ENCODE measurements at places on chromosomes 12 and 14. TPM values are rescaled to one million over a fixed set of nuclear protein-coding genes. Genes with fewer than 3 reads are reported as not detected.

Gene TBX5
- total RNA-seq = not detected

- DNase-seq = no peak
Measured at GRCh38 chr12:4450551-4451112, 5.0 kb upstream of the FGF6 start.

DNA sequence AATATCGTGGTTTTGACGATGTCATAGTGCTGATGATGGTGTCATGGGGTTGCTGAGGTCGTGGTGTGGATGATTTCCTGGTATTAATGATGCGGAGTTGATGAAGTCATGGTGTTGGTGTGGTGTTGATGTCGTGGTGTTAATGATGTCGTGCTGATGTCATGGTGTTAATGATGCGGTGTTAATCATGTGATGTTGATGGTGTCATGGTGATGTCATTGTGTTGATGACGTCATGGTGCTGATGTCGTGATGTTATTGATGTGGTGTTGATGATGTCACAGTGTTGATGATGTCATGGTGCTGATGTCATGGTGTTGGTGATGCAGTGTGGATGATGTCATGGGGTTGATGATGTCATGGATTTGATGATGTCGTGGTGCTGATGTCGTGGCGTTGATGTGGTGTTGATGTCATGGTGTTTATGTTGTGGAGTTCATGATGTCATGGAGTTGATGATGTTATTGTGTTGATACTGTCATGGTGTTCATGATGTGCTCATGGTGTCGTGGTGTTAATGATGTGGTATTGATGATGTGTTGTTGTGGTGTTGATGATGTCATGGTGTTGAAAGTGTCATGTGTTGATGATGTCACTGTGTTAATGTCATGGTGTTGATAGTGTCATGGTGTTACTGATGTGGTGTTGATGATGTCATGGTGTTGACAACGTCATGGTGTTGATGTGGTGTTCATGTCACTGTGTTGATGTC, 48.5 kb upstream of the RIMBP2 start:
- no peak for DNase-seq

- DNase-seq = no peak
Measured at GRCh38 chr12:56257491-56258067, 605 bp downstream of the ANKRD52 start.

DNA sequence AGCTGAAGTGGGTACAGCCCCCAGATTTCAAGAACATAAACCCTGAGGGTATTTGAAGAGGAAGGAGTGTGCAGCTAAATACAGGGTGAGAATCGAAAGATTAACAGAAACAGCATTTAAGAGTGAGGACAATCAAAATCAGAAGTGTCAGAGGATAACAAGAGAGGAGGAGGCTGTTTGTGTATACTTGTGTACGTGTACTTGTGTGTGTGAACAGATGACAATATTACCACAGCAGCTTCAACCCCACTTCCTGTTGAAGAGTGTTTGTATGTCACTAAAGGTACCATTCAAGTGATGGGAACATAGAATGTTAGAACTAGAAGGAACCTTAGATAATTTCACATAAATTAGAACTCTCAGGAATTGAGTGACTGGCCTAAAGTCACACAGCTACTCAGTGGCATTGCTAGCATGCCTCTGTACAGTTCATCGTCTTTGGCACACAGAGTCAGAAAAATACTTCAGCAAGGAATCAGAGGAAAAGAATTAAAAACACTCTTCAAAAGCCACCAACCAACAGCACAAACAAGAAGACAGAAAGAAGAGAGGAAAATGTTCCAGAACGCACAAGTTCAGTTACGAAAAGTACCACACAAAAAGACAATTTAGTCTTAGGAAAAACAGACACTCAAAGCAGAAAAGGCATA, 164.3 kb upstream of the BCL2L14 start:
- DNase-seq = no peak

Gene CLEC14A
- 31.6 TPM for total RNA-seq

GRCh38 chr12:71005166-71005565, 84.6 kb upstream of the PTPRR start:
- no peak for DNase-seq

DNA sequence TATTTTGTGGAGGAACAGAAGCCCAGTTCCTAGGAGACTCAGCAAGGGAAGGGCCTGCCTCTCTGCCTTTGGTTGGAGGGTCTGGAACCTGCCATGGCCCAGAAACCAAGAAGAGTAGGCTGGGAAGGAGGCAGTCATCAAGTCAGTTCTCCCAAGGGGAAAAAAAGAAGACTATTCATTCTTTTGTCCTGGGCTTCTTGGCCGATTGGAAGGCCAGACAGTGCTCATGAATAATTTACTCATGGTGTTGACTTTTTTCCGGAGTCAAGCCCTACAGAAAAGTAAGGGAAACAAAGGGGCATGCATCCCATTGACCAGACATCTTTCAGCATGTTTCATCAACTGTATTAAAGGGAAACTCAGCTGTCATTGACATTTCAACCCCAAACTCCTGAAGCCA, 168.1 kb downstream of the PRKCH start:
- no peak for DNase-seq

- DNase-seq = peak; percentile 26
Measured at GRCh38 chr12:2125651-2126522, 73.1 kb downstream of the CACNA1C start.

DNA sequence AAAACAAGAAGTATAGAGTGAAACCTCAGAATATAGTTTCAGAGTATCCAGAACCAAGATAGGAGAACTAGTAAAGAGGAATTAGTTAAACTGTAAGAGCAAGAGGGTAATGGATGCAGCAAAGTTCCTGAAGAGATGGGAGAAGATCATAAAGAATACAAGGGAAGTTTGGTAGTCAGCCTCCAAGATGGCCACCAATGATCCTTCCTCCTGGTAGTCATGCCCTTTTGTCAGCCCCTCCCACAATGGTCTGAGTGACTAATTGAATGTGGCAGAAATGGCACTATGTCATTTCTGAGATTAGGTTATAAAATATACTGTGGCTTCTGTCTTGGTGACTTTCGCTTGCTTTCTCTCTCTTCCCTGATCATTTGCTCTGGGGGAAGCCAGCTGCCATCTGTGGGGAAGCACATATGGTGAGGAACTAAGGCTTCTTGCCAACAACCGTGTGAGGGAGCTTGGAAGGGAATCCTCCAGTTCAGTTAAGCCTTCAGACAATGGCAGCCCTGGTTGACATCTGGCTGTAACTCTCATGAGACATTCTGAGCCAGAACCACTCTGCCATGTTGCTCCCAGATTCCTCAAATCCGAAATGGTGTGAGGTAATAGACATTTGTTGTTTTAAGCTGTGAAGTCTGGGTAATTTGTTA, 55.3 kb upstream of the AMN1 start:
- no peak for DNase-seq

DNA sequence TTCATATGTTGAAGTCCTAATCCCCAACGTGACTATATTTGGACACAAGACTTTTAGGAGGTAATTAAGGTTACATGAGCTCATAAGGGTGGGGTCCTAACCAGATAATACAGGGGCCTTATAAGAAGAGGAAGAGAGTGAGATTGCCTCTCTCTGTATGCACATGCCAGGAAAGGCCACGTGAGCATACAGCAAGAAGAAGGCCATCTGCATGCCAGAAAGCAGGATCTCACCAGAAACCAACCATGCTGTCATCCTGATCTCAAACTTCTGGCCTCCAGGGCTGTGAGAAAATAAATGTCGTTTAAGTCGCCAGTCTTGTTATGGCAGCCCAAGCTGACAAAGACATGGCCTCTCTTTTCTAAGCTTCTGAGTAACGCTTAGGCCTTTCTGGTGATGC, 69.0 kb upstream of the GPHB5 start:
- DNase-seq = no peak

- no peak for DNase-seq
Measured at GRCh38 chr12:60475825-60476224, 880.0 kb downstream of the SLC16A7 start.

Gene ERC1
- 84.0 TPM for total RNA-seq

- no peak for DNase-seq
Measured at GRCh38 chr12:132218915-132219314, 74.7 kb downstream of the NOC4L start.

GRCh38 chr14:91611528-91611927, 101.4 kb upstream of the PPP4R3A start:
- no peak for DNase-seq

Gene NOVA1
- total RNA-seq = 13.1 TPM

DNA sequence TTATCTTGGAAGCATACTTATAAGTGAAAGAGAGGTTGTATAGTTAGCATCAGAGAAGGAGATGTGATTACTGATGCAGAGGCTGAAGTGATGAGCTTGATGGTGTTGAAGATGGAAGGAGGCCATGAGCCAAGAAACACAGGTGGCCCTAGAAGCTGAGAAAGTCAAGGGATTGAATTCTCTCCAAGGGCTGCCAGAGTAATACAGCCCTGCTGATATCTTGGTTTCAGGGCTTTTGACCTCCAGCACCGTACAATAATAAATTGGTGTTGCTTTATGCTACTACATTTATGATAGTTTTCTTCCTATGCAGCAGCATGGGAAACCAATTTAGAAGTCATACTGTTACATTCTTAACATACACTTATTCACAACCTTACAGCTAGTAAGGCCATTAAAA, 1133.3 kb downstream of the AACS start:
- DNase-seq = no peak

DNA sequence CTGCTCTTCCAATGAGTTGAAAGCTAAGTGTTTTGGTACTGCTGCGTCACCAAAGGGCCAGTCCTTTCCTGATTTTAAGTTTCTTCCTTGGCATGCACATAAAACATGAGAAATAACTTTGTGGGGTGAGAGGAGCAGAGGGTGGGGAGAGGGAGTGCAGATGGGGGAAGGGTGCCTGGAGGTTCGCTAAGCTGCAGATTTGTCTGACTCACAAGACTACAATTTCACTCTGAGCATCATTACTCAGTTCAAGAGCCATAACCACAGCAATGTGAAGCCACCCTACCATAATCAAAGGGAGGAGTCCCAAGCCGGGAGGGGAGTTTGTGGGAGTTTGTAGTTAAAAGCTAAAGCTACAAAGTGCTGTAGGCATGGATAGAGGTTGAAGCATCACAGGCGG, 136.1 kb downstream of the ANO2 start:
- no peak for DNase-seq

- peak; percentile 67 for DNase-seq
Measured at GRCh38 chr12:132178801-132179401, 34.6 kb downstream of the NOC4L start.

Gene ADAM21
- total RNA-seq = not detected

DNA sequence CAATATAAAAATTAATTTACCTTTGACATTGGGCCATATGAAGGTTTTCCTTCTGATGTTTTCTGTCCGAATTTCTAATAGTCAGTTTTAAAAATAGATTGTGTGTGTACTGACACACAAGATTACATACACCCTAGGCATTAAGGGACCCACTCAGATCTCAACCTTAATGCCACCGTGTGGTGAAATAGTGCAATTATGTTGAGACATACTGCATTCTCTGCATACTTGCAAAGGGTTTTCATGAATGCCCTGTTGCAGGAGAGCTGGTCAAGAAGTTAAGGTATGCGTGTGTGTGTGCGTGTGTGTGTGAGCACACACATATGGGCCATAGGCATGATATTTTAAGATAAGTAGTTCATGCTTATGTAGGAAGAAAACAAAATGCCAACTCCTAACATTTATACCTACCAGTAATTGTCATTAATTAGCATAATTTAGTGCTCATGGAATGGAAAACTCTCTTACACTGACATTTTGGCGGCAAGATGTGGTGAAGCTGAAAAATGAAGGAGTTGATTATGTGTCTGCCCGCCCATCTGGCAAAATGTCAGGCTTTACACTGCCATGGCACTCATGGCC, 58.8 kb downstream of the PIK3C2G start:
- no peak for DNase-seq

GRCh38 chr14:99930420-99931274, 134.6 kb upstream of the EVL start:
- peak; percentile 64 for DNase-seq

- DNase-seq = no peak
Measured at GRCh38 chr14:34851395-34851794, 23.8 kb downstream of the BAZ1A start.

GRCh38 chr14:93163564-93163963, 21.1 kb downstream of the MOAP1 start:
- no peak for DNase-seq

Gene TIMELESS
- 4.4 TPM for total RNA-seq

Gene CNIH1
- 104 TPM for total RNA-seq

DNA sequence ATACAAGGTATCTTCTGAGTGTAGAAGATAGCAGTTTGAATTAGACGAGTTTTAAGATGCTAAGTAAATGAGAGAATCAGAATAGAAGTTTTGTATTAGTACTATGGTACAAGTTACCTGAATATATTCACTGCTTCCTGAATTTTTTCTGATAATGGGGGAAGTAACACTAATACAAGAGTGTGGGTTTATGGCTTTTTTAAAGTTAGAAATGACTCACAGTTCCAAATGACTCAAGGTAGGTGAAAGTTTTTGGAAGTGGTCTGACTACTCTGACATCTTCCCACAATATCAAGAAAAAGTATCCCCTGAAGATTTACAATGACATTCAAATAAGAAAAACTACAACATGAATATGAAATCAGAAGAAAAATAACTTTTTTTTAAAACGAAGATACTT, 123.7 kb upstream of the GARIN6 start:
- DNase-seq = no peak

Gene FOXM1
- total RNA-seq = 0.24 TPM

GRCh38 chr14:88385212-88386101, at the start of gene SPATA7:
TSS of gene SPATA7 (plus strand) at chr14:88385657. CDS start at chr14:88385819, 162 bp downstream.
- DNase-seq = peak; percentile 98

- DNase-seq = no peak
Measured at GRCh38 chr12:100234591-100235304, 32.1 kb downstream of the DEPDC4 start.

DNA sequence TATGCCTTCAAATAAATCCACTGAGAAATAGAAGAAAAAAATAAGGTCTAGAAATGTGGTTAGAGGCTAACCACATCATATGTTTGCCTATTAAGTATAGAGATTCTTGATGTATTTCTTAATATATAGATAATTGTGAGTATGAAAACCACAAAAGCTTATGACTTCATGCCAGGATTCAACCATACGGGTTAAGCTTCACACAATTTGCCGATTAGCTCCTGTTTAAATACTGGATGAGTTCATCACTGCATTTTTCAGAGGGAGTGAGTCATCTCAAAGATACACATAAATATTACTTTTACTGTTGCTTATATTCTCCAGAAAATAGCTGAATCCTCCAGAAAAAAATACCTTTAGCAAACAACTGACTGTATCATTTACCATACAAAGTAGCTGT, 79.6 kb downstream of the RPL10L start:
- DNase-seq = no peak

All from posterior vena cava (tissue), 2 donors.